ENCODE measurements at places on chromosomes 11 and 22. TPM values are rescaled to one million over a fixed set of nuclear protein-coding genes. Genes with fewer than 3 reads are reported as not detected.

OR8D1 gene
- not detected for total RNA-seq

P2RY6 gene
- total RNA-seq: 0.41 TPM

PSMC3 gene
- 77.7 TPM for total RNA-seq

KIRREL3 gene
- total RNA-seq: 6.4 TPM

PRODH gene
- 7.0 TPM for total RNA-seq

SPECC1L gene
- 6.7 TPM for total RNA-seq

CD6 gene
- total RNA-seq: not detected

C11orf87 gene
- total RNA-seq: not detected

LIF gene
- 35.8 TPM for total RNA-seq

PYGM gene
- not detected for total RNA-seq

FXYD6 gene
- not detected for total RNA-seq

FOSL1 gene
- total RNA-seq: 67.3 TPM

CRYBB3 gene
- not detected for total RNA-seq

DNA sequence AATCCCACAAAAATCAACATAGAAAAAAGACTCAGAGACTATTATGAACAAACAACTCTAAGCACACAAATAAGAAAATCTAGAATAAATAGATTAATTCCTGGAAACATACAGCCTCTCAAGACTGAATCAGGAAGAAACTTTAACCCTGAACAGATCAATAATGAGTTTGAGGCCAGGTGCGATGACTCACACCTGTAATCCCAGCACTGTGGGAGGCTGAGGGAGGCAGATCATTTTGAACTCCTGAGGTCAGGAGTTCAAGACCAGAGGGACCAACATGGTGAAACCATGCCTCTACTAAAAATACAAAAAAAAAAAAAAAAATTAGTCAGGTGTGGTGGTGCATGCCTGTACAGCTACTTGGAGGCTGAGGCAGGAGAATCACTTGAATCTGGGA is 499.5 kb upstream of the LUZP2 start:
- DNase-seq: no peak

GRCh38 chr11:35403765-35404387 is 15.5 kb downstream of the SLC1A2 start:
- DNase-seq: no peak

- no peak for DNase-seq
These were observed 33.1 kb downstream of the GNAZ start for GRCh38 chr22:23103199-23103954.

DNA sequence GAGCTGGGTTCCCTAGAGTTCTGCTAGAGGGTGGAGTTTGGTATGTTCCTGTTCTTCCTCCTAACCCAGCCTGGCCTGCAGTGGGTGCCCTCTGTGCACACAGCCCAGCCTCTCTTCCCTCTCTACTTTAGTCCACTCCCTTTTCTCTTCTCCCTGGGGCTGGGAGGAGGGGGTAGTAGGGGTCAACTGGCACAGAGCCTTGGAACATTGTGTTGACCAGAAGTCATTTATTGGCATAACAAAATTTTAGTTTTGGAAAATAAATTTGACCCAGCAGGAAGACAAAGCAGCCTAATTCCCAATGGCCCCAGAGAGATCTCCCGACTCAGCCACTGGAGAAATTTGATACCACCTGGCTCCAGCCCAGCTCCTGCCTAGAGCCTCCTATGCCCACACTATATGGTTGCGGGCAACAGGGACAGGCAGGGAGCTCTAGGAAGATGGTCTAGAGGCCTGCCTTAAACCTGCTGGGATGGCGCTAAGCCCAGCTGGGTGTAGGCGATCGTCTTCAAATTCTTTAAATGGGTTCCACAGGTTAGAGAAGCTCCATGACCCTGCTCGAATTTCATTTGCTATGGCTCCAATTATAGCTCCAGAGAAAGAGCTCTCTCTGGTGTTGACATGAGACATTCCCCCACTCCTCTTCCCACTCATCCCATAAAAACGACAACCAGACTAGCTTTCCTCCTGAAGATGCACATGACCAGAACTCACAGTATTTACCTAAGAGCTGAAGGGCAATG is 9.9 kb downstream of the PCSK7 start:
- DNase-seq: no peak

DNA sequence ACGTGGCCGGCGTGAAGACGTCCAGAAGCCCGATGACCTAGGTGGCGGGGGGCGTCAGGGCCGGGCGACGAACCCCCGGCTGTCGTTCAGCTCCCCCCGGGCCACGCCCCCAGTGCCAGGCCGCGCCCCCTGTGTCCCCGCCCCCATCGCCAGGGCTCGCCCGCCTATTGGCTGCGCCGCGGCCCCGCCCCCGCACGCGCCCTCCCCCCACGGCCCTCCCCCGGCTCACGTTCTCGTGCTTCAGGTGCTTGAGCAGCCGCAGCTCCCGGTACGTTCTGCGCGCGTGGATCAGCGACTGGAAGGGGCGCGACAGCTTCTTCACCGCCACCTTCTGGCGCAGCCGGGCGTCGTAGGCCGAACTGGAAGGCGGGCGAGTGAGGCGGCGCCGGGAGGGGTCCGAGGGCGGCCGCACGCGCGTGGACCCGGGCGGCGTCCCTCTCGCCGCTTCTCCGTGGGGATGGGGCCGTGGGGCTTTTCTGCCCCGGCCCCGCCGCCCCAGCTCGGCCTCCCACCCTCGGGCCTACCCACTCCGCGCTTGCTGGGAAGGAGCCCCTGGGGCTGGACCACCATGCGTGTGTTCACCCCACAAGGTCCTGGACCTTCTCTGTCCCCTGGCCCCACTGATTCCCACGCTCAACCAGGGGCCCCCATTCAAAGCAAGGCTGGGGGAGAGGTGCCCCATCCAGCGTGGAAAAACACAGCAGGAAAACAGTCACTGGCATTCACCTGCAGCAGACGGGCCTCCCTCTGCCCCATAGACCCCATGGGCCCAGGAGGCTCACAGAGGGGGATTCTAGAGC is 2.4 kb downstream of the MAPK11 start:
- DNase-seq: no peak

- DNase-seq: no peak
These were observed 742 bp upstream of the BBOX1 start for GRCh38 chr11:27039873-27040272.

- DNase-seq: no peak
These were observed 72.0 kb upstream of the MPEG1 start for GRCh38 chr11:59284773-59285129.

DNA sequence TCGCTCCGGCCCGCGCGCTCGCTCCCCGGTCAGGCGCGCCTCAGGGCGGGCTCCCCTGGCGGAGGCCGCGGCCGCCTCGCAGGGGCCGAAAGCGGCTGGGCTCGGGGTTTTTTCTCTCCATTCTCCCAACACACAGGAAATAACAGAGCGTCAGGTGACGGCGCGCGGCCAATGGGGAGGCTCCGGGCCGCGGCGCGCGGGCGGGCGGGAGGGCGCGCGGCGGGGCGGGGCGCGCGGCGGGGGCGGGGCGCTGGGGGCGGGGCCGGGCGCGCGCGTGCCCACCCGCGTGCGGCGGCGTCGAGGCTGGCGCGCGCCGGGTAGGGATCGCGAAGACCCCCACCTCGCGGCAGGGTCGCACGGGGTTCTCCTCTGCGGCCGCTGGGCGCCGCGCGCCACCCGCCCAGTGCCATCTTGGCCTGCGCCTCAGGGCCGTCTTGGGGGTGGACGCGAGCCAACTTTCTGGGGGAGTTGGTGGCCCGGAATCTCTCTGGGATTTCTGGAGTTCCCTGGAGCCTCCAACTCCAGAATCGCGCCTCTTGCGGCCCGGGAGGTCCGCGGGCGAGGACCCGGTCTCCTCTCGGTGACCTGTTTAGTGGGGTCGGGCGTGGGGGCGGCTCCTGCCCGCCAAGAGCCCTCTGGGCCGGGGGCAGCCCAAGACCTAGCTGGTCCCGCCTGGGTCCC is at the start of gene TCF20:
TSS of gene TCF20 (minus strand) at position 144 of the 681 bp plus-strand sequence. CDS start 55,348 bp downstream, outside the sequence.
- DNase-seq: peak; percentile 66

DNA sequence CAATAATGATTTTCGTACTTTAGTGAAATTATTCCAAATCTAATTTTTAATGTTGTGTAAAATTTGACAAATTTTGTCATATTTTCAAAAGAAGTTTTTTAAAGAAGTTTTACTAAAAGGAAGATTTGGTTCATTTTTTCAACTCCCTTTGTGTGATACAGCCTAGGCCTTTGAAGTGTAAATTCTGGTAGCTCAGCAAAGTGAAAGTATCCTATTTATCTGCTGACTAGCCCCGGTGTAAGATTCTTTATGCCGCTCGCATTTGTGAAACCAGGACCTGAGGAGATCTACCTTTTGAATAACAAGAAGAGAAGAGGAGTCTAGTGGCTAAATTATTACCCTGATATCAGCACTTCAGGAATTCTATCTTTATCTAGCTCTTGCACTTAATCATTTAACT is 177.4 kb downstream of the JRKL start:
- no peak for DNase-seq

GRCh38 chr22:50505776-50506610 is 1.5 kb downstream of the LMF2 start:
- DNase-seq: no peak

DNA sequence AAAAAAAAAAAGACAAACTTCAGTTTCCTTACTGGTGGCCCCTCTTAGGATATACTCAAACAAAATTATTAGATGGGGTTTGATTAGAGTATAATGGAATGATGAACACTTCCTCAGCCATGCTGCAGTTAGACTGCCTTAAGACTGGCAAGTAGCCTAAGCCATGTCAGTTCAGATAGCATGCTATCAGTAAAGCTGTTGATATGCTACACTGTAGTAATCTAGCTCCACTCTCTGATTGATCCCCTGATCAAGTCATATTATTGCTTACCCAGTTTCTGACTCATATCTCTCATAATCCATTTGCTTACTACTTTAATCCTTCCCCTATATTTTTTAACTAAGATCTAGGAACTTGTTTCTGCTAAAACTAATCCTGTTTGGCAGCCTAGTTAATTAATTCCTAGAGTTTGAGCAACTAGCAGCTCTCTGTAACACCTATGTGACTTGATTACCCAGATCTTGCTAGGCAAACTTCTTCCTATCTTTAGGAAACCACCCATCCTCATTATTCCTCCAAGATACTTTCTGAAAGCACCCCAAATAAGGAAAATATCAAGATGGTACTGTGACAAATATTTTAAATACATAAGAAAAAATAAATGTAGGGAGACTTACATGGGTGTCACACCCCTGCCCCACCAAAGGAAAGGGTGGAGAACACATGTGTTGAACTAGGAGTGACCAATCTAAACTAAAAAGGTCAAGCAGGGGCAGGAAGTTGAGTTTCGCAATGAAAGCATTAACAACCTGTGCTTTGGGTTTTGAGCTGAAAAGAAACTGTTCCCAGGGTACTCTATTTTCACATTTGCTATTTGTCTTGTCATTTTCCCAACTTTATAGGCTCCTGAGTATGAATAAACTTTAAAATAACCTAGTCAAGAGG is 43.2 kb downstream of the PIK3C2A start:
- no peak for DNase-seq

DNA sequence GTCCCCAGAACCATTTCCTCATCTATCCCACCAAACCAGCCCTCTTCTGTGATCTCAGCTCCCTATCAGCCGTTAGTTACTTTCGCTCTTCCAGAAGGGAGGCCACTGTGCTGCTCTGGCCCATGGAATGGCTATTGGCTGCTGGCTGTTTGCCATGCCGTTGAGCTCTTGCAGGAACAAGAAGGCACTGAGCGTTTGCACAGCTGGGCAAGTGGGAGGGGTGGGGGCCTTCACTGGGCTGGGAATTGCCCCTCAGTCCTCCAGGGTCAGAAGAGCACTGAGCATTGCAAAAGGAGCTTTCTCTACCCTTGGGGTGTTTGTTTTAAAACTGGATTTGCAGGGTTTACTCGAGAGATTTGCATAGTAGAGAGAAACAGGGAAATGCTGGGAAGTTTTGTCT is 129.0 kb upstream of the PARVA start:
- no peak for DNase-seq

- DNase-seq: no peak
These were observed 279.7 kb downstream of the CADM1 start for GRCh38 chr11:115224551-115224950.

DNA sequence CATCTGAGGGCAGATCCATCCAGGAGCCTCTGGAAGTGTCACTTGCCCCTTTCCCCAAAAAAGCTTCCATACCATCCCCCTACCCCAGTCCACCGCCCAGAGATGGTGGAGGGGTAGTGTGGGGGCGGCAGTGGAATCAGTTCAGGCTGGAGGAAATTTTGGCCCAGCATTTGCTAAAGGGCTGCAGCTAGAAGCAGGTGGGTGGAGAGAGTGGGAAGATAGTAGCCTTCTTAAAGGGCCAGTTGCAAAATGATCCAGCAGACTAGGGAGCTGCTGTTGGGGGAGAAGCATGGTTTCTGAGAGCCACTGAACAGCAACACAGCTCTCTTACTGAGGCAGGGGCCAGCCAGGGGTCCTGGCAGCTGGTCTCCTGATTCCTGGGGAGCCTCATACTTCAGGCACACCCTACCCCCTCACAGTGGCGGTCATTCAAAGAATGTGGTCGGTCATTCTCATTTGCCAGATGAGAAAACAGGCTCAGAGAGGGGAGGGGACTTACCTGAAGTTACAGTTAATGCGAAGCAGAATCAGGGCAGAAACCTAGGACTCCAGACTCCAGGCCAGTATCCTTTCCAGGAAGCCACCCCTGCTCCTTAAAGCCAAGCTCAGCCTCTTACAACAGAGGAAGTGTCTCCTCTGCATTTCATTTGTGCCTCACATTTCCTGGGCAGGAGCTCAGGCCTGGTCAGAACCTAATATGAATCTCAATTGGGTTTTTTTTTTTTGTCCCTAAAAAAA is 5.4 kb downstream of the SEC14L2 start:
- no peak for DNase-seq

- no peak for DNase-seq
These were observed 6.3 kb downstream of the FXYD2 start for GRCh38 chr11:117818041-117818873.

GRCh38 chr11:115765803-115766239 is 261.6 kb upstream of the CADM1 start:
- DNase-seq: no peak

- DNase-seq: no peak
These were observed 4.9 kb upstream of the KRTAP5-1 start for GRCh38 chr11:1589996-1590395.

DNA sequence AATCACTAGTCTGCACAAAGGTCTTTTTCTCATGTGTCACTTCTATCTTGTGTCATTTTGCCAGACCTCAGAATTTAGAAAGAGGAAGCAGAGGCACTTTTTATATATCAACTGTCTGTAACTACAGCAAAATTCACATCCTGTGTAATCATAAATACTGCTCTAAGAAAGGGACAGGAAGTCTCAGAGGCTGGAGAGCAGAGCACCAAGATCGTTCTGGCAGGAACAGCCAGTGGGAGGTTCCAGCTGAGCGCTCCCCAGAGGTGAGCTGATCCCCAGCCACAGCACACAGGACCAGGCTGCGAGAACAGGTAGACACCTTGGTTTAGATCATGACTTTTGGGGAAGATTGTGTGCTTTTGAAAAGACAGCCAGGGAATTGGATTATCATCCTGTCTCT is at the start of gene MS4A7:
TSS of gene MS4A7 (plus strand) at position 179 of the 400 bp plus-strand sequence. CDS start 4,610 bp downstream, outside the sequence.
- no peak for DNase-seq

GRCh38 chr11:110858547-110858921 is 146.3 kb upstream of the ARHGAP20 start:
- peak; percentile 44 for DNase-seq
